ENCODE measurements at places on chromosomes 1 and 21.

DNA sequence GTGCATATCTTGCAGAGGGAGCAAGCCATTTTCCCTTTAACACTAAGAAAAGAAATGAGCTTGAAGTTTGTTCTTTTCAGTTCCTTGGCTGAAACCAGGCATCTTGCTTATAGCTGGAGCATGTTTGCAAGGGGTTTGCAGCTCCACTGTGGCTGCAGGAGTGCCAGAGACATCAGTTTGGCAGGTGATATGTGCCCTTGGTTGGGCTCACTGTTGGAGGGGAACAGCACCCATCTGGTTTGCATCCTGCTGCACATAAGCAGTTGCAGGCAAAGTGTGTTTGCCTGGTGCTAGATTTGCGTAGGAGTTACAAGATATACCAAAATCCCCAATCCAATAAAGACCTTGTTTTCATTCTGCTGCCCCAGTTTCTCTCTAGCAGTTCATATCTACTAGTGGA lies 47.8 kb upstream of the IKBKE start:
- DNase-seq: no peak

- no peak for DNase-seq
Observed at GRCh38 chr21:43269957-43270705, 101.3 kb downstream of the CRYAA start.

GRCh38 chr1:156623946-156624813 lies 5.0 kb downstream of the HAPLN2 start:
- DNase-seq: peak; percentile 61

DNA sequence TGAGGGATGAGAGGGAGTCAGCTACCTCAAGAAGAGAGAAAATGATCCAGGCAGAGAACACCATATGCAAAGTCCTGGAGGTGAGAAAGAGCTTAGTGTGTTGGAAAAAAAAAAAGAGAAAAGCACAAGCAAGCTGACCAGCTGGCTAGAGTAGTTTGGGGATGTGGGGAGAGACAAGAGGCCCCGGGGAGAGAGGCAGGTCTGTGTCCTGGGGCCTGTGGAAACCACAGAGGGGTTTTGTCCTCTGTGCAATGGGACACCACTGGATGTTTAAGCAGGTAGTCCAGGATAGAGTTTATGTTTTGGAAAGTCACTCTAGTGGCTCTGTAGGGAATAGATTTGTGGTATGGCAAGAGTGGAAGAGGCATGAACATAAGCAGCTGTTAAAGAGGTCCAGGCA lies 14.4 kb upstream of the CHI3L1 start:
- DNase-seq: no peak

GRCh38 chr1:90186506-90187322 lies 191.8 kb downstream of the ZNF326 start:
- DNase-seq: no peak

DNA sequence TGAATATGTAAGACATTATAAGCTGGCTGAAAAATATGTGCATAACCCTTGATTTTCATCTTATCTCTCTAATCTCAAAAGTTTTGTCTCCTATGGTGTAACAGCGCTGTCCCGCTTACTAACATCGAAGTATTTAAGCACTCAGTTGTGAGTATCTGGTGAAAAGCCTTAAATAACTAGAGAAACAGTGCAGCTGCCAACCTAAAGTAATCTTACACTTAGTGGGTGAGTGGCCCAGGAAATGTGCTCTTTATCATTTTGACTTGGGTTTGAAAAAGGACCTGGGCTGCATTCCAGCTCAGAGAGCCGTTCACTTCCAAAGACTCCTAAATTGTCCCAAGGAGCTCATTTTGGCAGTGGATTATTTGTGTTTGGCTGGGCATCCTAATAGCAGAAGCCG lies 225.9 kb downstream of the SPATA17 start:
- no peak for DNase-seq

- no peak for DNase-seq
Observed at GRCh38 chr1:18637511-18637960, 6.9 kb downstream of the PAX7 start.

DNA sequence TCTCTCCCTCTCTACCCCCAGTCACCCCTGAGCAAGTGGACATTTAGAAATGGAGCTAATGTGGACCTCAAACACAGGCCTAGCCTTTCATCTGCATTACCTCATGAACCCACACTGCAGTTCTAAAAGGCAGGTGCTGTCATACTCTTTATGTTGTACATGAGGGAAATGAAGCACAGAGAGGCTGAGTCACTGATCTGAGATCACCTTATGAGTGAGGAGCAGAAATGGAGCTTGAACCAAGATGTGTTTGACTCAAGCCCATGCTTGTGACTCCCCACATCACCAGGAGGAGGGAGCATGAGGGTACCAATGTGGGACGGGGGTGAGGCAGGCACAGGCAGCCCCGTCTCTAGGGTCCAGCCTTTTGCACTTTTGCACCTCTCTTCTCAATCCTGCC lies 702.8 kb downstream of the PTPRU start:
- no peak for DNase-seq

- no peak for DNase-seq
Observed at GRCh38 chr1:32195972-32196823, 4.2 kb upstream of the CCDC28B start.

- no peak for DNase-seq
Observed at GRCh38 chr21:29258626-29259338, 39.9 kb upstream of the BACH1 start.

- no peak for DNase-seq
Observed at GRCh38 chr1:183144752-183145151, 41.3 kb upstream of the LAMC2 start.

- DNase-seq: no peak
Observed at GRCh38 chr1:63713041-63713440, 60.8 kb upstream of the ROR1 start.

GRCh38 chr1:60129911-60130310 lies 56.3 kb upstream of the C1orf87 start:
- no peak for DNase-seq

GRCh38 chr1:160046494-160047110 lies 14.8 kb upstream of the PIGM start:
- DNase-seq: peak; percentile 41

- no peak for DNase-seq
Observed at GRCh38 chr1:56095696-56096665, 483.4 kb downstream of the PLPP3 start.

DNA sequence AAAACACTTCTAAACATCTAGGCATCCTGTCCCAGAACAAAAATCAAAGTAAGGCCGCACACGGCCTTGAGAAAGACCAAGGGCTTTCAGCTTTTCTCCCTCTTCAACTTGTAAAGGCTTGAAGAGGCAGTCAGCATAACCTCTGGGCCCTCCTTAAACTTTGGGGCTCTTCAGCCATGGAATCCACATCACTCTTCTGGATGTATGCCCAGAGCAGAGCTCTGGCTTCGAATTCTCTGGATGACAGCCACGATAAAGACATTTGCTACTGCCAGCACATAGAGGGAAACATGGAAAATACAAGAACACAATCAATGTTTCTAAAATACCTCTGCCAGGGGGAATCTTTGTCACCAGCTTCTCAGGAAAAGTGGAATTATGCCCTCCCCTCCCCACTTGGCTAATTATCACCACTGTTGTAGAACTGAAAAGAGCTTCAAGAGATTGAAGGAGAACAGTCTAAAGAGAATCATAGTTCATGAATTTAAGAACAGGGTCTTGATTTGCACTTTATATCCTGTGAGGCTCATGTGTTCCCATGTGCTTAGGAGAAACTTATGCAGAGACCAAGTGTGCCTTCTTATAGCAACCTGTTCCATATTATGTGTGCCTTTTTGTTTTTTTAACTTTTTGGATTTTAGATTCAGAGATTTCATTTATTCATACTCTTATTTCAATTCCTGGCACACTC lies 39.0 kb upstream of the DPT start:
- DNase-seq: no peak

DNA sequence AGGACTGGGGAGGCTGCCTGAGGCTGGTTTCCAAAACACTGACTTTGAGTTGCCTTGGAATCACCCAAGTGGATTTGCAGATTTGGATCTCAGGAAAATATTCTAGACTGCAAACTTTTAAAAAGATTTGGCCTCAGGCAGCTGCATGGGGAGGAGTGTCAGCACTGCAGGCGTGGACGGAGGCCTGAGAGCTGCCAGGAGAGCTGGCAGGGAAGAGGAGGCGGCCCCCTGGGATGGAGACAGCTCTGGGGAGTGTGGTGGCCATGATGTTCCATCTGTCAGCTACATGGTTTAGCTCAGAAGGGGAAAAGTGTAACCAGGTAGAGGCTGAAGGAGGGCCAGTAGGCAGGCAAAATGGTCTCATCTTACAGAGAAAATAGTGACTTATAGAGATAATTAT lies 72.1 kb downstream of the VPS26C start:
- DNase-seq: no peak

DNA sequence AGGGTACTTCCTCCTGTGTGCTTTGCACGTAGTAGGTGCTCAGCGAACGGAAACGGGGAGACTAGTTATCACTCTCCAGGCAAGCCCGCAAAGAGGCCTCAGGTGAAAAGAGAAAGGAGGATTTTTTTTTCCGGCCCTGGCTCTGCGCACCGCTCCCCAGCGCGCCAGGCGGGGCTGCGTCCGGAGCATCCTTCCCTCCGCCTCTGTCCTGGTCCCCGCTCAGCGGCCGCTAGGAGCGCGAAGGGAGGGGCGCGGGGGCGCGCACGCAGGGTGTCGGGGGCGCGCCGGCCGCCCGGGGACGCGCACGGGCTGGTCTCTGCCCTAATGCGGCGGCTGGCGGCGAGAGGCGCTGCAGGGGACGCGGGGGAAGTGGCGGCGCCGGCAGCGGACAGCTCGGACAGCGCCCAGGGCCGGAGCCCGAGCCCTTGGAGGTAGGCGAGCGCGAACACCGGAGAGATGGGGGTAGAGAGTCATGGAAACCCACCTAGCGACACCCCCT lies 42.3 kb upstream of the NFASC start:
- DNase-seq: peak; percentile 66

DNA sequence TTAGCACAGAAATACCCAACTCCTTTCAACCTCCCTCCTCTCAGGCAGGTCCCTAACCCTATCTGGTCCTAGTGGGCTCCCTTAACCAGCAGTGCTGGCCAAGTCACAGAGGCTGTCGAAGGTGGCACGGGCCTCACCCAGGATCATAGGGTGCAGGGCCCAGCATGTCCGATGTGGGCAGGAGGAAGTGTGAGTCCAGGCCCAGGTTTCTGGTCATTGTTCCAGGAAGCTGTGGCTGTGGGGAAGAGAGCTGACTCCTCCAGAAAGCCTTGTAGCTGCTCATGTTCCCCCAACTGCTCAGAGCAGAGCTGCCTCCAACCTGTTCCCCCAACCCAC lies 2.4 kb downstream of the CCDC17 start:
- no peak for DNase-seq

Measured in activated T-cell treated with anti-CD3 and anti-CD28 coated beads, Interleukin-2, amount 50 U/mL, for 72 hours (primary cell).